ENCODE measurements at places on chromosomes 12 and 14.

DNA sequence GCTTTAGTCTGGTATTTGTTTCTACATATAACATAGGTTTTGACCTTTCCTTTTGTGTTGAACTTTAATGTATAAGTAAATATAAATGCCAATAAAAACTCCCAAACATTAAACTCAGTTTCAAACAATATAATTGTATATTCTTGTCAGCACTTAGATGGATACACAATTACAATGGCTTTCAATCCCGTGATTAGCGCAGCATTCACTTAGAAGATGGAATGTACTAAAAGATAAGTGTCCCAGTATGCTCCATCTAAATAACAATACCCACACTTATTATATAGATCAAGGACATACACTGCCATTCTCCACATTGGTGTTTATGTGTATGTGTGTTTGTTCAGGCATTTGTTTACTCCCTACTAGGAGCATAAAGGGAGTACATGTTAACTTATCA lies 193.1 kb downstream of the SOX5 start:
- DNase-seq = no peak

- DNase-seq = no peak
Measured at GRCh38 chr14:42222924-42223471, 616.3 kb downstream of the LRFN5 start.

DNA sequence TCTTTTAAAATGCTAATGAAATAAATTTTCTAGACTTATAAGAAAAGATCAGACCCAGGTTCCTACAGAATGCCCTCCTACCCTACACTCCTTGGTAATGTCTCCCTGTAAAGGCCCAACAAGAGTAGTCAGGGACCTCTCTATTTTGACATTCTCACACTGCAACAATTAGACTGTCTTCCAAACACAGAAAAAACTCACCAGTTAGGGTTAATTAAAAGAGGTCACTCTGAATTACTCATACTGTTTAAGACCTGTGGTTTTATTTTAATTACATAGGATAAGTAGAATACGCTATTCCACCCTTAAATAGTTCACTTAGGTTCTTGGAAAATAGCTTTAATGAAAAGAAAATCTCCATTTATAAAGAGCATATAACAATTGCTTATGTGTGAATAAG lies 142.4 kb downstream of the ITPR2 start:
- DNase-seq = no peak

DNA sequence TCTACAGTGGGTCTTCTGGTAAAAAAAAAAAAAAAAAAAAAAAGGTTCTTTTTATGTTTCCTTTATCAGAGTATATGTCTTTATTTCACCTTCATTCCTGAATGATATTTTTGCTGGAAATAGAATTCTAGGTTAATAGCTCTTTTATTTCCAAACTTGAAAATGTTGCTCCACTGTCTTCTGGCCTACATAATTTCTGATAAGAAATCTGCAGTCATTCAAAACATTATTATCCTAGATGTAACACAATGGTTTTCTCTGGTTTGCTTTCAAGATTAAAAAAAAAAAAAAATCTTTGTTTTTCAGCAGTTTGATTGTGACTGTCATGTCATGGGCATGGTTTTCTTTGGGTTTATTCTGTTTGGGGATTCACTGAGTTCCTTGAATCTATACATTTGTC lies 19.5 kb downstream of the DCP1B start:
- DNase-seq = no peak

DNA sequence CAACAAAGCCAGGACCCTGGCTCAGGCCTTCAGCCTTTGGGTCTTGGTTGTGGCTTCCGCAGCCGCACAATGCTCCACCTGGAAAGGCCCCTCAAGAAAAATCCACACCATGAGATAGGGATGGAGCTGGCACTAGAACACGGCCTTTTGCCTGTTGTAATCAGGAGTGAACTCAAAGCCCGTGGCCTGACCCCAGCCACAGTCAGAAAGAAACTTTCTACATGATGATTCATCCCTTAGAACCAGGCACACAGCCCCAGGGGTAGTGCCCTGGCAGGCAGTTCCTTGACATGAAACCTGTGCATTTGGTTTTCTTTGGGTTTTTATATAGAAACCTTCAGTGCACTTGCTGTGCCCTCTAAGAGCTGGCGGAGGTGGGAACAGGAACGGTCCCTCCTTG lies 5.1 kb downstream of the CLMN start:
- DNase-seq = no peak

- DNase-seq = no peak
Measured at GRCh38 chr12:88052686-88053085, 23.5 kb upstream of the C12orf50 start.

DNA sequence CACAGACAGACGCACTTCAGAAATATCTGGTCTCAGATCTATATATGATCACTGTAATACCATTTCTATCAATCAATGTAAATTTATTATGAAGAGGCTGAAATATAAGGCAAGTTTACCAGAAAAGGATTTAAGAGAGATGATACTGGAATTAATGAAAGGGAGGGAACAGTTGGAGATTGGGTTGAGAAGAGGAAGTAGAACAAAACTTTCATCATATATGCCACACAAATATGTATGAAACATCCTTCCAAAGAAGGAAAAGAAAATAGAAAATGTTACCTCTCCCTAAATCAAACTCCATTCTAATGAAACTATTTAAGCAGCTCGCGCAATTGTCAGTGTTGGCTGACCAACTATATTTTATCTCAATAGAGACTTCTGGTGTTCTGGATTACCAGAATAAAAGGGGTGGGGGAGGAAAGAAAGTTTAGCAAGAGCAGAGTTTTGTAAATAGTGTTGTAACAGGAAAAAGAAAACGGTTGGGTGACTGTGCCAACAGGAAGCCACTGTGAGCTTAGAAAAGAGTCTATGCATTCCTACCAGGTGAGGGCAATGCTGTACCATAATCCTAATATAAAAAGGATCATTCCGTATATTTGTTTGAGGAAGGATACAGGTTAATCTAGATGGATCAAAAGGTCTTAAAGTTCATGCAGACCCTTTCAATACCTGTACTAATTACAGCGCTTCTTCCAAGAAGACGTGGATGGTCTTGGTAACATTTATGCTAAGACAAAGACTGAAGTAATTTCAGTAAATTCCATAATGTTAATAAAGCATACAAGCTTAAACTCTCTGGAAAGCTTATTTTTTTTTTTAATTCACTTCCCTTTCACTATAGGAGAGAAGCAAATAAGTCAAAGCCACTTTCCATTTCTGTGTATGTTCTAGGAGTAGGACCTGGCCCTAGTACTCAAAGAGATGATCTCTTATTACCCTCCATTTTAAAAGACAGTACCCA lies 14.5 kb upstream of the LLPH start:
- DNase-seq = no peak

DNA sequence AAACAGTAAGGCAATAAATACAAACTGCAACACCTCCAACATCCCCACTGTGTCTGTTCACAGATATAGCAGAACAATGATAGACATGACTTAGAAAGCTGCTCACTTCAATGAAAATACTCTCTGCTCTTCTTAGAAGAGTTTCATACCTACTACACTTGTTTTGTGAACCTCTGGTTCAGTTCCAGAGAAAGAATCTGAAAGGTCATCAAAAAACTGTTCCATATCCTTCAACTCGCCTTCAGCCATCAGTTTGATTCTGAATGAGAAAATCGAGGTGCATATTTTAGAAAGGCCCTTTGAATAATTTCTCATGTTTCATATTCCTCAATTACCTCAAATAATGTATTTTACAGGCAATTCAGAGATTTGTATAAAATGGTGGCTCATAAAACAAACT lies 5.5 kb downstream of the ANAPC5 start:
- DNase-seq = no peak

- DNase-seq = no peak
Measured at GRCh38 chr14:22071006-22071405, 397.4 kb upstream of the OR4E1 start.

- no peak for DNase-seq
Measured at GRCh38 chr12:2170376-2170775, 117.6 kb downstream of the CACNA1C start.

- DNase-seq = no peak
Measured at GRCh38 chr12:94092516-94093241, 55.7 kb upstream of the PLXNC1 start.

- DNase-seq = no peak
Measured at GRCh38 chr14:58129208-58129607, 22.8 kb downstream of the ARMH4 start.

- peak; percentile 79 for DNase-seq
Measured at GRCh38 chr12:2877047-2877952, at the start of the genes FOXM1 and RHNO1. Gene FOXM1, minus strand, starts transcription at chr12:2877174. Its CDS starts 2,696 bp downstream, at chr12:2874478. Gene RHNO1, plus strand, starts transcription at chr12:2877223. Its CDS starts 8,144 bp downstream, at chr12:2885367.

- no peak for DNase-seq
Measured at GRCh38 chr14:40218282-40218941, 786.2 kb upstream of the FBXO33 start.

DNA sequence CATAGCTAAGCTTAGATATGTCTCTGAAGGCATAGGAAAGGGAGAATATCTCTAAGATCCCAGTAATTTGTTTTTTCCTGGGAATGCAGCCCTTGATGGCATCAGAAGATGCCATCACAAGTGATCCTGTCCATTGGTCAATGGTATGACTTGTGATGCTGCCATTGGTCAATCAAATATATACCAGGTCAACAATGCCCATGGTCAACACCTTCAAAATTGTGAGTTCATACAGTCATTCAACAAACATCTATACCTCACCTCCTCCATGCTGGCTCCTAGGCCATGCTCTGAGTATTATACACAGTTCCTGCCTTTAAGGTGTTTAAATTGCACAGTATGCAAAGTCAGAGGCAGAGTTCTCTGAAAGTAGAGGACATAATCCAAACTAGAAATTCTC lies 19.3 kb upstream of the IL22 start:
- DNase-seq = no peak

DNA sequence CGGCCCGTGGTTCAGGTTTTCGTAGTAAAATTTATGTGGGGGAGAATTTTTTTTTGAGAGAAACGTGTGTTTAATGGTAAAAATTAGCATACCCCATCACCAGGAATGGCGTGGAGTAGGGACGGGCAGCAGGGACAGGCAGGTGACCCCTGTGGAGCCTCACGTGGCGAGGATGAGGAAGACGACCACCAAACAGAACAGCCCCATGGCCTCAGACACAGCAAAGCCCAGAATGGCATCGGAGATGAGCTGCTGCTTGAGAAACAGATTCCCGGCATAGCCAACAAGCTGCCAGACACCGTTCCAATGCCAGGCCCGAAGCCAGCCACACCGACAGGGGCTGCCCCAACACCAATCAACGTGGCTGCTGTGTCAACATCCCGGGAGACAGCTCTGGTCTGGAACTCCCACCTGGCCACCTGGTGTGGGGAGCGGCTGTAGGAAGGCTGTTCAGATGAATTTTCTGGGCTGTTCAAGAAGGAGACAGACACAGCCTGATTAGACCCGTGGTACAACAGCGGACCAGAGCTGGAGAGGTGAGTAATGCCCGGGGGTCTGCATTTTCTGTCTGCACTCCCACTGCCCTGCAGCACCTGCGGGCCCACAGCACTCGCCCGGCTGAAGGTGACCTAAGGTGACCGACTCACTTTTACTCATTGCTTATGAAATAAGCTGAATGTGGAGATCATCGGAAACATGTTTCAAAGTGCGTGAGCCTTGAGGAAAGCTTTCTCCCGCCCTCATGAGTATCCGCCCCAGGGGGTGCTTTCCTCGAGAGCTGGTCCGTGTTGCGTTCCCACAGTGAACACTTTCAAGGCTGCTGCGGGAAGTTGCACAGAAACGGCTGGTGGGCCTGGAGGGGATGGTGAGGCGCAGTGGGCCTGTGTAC lies 10.6 kb downstream of the TMEM121 start:
- DNase-seq = no peak

DNA sequence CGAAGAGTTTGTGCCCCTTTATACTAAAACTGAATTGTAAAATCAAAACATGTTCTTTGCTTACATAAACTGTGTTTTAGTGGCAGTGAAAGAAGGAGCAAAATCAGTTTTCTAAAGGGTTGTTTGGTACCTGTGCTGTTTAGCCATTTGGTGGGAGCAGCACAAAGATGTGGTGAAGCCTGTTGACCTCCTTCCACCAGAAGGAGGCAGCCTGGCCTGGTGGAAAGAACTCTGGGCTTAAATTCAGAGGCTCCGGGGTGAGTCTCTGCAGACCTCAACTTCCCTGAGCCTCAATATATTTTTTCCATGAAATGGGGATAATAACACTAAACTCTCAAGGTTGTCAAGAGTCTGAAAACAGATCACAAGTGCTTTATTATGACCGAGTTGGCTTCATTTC lies 502.5 kb downstream of the VRK1 start:
- no peak for DNase-seq

DNA sequence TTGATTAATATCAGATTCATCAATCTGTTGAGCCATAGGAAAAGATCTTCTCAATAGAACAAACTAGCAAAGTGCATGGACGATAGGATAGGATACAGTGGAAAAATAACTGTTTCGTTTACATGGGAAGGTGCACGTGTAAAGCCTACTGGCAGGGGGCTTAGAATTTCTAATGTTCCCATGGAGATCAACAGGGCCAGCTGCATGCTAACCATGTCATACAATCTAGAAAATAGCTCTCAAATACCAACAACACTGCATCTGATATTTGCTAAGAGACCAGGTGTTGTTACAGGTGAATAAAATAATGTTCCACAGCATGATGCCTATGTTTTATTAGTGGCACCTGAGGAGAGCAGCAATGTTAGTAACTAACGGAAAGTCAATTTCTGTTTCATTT lies 72.5 kb downstream of the ACSS3 start:
- no peak for DNase-seq

DNA sequence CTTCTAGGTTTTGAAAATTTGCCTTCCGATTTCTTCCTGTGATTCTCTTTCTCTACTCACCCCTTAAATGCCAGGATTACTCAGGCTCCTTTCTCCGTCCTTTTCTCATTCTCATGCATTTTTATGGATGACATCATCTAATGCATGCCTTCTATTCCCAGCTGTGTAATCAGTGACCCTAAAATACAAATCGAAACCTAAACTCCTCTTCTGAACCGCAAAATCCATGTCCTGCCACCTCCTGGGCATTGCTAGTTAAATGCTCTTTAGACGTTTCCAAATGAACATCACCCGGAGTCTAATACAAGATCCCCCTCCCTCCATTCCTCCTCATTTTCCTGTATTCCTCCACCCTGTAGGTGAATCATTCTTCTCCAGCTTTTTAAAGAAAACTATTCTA lies 1703.1 kb upstream of the FLRT2 start:
- DNase-seq = no peak

- no peak for DNase-seq
Measured at GRCh38 chr14:38419579-38419978, 163.7 kb upstream of the CLEC14A start.

GRCh38 chr12:131639270-131639940 lies 71.5 kb upstream of the SFSWAP start:
- no peak for DNase-seq
